Fibroblast of upper back skin (primary cell): ENCODE measurements at places on chromosomes 3 and 15.

GRCh38 chr15:39745415-39745814 lies 37.2 kb downstream of the FSIP1 start:
- no peak for DNase-seq

DNA sequence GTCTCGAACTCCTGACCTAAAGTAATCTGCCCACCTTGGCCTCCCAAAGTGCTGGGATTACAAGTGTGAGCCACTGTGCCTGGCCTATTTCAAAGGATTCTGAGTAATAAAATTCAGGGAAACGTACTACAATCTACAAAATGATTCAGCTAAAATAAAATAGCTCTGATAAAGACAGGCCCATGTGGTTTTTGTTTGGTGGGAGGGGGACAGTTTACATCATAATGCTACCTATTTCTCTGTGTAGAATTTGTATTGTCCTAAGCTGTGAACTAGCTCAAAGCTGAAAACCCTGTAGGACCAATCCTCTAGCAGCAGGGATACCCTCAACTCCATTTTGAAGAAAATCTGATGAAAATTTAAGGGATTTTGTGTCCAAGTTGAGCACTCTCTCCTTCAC lies 25.8 kb downstream of the CDV3 start:
- no peak for DNase-seq

DNA sequence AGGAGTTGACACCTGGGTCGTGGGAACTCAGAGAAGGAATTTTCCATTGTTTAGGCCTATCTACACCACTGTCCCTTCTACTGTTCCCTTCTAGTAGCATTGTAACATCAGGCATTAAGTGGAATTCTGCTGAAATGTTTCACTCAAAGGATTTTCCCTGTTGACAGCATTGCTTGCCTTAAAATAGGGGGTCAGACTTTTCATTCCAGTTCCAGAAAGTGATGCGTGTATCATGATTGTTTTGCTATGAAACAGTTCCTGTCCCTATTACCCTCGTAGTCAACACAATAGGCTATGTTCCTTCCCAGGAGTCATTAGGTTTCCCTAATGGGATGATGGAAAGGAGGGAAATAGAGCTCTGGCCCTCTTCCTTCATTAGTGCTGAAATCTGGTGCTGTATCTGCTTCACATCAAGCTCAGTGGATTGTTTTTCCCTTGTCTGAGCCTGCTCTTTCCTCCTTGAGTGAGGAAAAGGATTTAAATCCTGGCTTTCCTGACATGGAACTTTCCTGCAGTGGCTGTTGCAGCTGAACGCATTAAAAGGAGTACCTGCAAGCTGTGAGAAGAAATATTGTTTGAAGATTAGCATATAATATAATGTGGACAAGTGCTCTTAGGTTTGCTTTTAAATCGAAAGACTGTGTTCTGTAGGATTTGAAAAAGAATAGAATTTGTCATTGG lies 195.9 kb downstream of the KLHL25 start:
- DNase-seq, result no peak

- no peak for DNase-seq
Measured at GRCh38 chr3:103965764-103966163, 1400.9 kb upstream of the ALCAM start.

- DNase-seq, result peak; percentile 93
Measured at GRCh38 chr15:56733136-56734012, at the start of gene ZNF280D. Gene ZNF280D, minus strand, starts transcription at chr15:56733509. Its CDS starts 26,400 bp downstream, at chr15:56707109.

DNA sequence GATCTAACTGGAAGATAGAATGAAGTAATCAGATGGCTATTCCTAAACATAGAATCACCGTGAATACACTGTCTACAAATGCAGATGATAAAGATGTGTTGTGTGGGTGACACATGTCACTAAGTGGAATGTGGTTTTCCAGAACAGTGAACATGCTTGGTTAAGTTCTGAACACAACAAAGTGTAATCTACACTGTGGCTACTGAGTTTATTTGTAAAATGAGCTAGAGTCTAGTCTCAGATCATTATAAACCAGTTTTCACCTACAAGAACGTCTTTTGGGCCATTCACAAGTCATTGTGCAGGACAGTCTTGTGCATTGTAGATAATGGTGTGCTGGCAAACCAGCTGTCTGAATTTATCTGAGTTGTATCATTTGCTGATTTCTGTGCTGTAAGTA lies 35.3 kb downstream of the OXNAD1 start:
- DNase-seq, result no peak

DNA sequence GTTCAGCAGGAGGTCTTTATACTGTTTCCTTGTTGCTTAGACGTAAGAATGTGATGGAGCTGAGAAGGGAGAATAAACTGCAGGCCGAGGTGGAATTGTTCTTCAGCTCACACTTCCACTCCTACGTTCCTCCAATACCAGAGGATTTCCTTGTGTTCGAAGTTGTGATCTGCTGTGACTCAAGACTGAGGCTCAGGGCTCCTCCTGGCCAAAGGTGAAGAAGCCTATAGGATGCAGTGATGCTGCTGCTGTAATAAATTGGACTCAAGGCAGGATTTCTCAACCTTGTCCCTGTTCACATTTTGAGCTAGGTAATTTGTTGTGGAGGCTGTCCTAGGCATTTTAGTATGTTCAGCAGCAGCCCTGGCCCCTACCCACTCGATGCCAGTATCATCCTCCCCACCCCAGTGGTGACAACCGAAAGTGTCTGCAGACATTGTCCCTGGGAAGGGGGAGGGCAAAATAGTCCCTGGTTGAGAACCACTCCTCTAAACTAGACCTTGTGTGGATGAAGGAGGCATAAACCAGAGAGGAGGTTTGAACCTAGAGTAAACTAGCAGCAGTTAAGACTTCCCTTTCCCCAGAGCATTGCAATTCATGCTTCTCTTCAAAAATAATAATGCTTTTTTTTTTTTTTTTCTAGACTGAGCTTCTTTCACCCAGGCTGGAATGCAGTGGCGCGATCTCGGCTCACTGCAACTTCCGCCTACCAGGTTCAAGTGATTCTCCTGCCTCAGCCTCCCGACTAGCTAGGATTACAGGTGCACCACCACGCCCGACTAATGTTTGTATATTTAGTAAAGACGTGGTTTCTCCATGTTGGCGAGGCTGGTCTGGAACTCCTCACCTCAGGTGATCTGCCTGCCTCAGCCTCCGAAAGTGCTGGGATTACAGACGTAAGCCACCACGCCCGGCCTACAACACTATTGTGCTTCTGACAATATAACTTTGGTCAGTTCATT lies 11.1 kb downstream of the RAP2B start:
- DNase-seq, result no peak

GRCh38 chr3:69008980-69009379 lies 4.5 kb downstream of the EOGT start:
- no peak for DNase-seq

- DNase-seq, result no peak
Measured at GRCh38 chr3:169510693-169511010, 152.9 kb downstream of the MECOM start.

DNA sequence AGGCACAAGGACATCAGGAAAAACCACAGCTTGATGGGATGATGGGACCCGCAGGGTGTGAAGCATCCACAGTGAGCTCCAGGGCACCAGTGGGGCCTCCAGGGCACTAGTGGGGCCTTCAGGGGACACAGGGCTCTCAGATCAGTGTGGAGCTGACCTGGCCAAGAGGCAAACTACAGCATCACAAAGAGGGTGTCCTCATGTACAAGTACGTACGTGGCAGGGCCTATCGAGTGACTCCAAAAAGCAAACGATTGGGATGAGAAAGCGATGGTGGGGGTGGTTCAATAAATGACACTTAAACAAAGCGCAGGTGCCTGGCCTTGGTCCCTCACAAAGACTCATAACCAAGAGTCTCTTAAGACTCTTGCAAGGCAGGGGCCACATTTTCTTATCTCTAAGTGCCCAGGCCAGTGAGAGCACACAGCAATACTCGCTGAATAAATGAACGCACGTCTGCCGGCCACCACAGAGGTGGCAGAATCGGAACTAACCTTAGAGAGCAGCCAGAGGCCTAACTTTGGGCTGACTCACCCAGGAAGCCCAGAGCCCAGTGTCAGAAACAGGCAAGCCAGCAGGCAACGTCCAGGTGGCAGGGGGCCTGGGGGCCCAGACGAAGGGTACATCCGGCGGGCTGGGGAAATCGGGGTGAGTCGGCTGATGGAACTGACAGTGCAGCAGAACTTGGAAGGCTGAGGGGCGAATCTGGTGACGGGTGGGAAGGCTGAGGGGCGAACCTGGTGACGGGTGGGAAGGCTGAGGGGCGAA lies 8.7 kb downstream of the PCSK6 start:
- no peak for DNase-seq

- DNase-seq, result peak; percentile 77
Measured at GRCh38 chr15:89123181-89123525, 34.9 kb downstream of the ABHD2 start.

DNA sequence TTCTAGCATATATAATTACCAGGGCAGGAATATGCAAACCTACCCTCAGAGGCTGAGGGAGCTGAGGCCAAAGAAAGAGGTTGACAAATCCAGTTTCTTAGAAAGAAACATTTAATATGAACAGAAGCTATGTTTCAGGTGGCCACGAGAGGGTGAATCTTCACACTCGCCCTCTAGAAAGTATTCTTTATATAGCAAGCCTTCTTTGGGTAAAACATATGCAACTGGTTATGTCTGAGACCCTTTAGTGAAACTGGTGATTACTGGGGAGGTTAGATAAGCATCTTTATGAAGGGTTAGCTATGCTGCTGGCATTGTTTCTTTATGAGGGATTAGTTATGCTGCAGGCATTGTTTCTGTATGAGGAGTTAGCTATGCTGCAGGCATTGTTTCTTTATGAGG lies 50.7 kb upstream of the GOLGA6L2 start:
- DNase-seq, result no peak

- no peak for DNase-seq
Measured at GRCh38 chr3:125433611-125434041, 58.5 kb upstream of the ZNF148 start.

- DNase-seq, result no peak
Measured at GRCh38 chr15:70609889-70610288, 153.5 kb downstream of the UACA start.

GRCh38 chr3:69115731-69116130 lies 6.7 kb downstream of the LMOD3 start:
- DNase-seq, result peak; percentile 43

GRCh38 chr3:20066850-20067617 lies 26.8 kb downstream of the KAT2B start:
- peak; percentile 55 for DNase-seq

DNA sequence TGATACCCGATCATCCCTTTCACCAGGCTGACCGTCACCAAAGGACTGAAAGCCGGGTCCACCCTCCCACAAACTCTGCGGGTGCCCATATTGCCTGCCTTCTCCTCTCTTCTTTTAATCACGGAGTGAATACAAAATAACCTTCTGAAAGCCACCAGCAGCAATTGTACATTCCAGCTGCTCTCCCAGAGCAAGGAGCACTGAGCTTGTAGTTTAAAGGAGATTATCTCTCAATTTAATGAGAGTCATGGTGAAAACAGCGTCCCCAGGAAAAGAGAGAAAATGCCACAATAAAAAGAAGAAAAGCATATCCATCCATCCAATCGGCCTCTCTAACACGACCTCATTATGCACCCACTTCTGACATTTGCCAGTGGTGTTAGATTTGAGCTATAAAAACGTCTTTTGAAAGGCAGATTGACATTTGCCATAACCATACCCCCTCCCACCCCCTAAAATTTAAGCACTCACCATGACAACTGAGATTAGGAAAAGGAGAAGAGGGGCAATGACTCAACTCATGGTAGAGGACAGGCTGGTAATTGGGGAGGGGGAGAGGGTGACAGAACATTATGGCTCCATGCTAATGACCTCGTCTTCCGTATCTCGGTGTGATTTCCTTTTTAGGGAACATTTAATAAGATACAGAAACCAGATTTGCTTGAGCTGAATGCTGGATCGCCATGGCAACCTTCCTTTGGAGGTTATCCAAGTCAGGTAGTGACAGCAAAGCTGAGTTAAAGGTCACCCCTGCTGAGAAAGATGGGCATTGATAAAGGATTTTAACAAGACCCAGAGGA lies 106.2 kb downstream of the ST8SIA2 start:
- DNase-seq, result no peak

DNA sequence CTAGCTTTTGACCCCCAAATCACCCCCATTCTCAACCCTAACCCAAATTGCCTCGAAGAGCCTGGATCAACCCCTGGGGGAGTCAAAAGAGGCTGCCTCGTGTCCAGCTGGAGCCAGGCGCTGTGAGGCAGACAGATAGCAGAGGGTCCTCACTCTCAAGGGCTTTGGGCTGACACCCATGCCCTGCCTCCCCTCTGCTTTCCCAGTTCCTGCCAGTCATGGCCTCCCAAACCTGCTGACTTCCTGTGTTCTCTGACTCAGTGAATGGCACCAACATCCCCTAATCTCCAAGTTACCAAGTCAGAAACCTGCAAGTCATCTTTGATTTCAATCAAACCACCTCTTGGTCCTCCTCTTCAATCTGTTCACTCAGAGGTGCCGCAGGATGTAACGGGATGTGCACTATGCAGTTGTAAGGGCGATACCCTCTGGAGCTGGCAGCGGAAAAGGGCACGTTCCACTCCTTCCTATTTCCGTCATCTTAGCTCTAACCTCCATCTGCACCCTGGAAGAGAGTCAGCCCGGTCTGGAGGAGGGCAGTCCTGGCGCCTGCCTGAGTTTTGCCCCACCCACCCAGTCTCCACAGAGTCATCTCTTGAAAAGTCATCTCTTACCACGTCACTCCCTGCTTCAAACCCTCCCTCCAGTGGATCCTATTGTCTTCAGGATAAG lies 52.4 kb upstream of the FAM174B start:
- no peak for DNase-seq

- DNase-seq, result no peak
Measured at GRCh38 chr15:81865850-81866537, 179.8 kb downstream of the MEX3B start.

DNA sequence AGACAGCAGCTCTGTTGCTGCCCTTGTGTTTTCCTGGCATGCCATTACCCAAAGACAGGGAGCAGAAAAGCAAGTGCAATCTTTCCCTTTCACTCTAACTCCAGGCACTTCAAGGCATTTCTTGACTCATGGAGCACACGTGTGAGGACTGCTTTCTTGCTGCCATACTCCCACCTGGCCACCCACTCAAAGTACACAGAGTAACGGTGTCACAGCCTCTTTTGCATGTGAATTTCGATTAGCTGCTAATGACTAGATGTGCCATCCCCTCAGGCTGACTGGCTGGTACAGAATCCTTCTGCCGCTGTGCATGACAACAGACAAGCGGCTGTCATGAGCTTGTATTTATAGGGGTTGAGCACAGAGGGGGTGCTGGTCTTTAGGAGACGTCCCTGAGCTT lies 380.6 kb downstream of the CTNNB1 start:
- no peak for DNase-seq

DNA sequence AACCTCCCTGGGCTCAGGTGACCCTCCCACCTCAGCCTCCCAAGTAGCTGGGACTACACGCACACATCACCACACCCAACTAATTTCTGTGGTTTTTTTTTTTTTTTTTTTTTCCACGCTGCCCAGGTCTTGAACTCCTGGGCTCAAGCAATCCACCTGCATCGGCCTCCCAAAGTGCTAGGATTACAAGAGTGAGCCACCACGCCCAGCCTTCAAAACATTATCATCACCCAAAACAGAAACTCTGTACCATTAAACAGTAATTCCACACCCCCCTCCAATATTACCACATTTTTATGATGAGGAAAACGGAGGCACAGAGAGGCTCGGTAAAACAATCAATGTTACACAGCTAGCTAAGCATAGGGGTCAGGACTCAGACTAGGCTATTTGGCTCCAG lies 4.0 kb downstream of the IMP3 start:
- DNase-seq, result no peak
